ENCODE measurements at places on chromosomes 2 and 18. TPM values are rescaled to one million over a fixed set of nuclear protein-coding genes. Genes with fewer than 3 reads are reported as not detected.

SNORC gene
- total RNA-seq = 2.6 TPM

DCC gene
- total RNA-seq = 0.41 TPM

LAMA1 gene
- total RNA-seq = 95.4 TPM

ANO7 gene
- 1.8 TPM for total RNA-seq

REG3A gene
- not detected for total RNA-seq

ARHGAP25 gene
- total RNA-seq = 5.8 TPM

GREB1 gene
- total RNA-seq = 30.8 TPM

MAL gene
- total RNA-seq = not detected

SLC30A3 gene
- total RNA-seq = 0.56 TPM

ANTXR1 gene
- 6.7 TPM for total RNA-seq

C2orf81 gene
- 6.0 TPM for total RNA-seq

RNU2-63P gene
- not detected for total RNA-seq

ADAM23 gene
- 17.2 TPM for total RNA-seq

DOCK10 gene
- 1.5 TPM for total RNA-seq

TEX44 gene
- total RNA-seq = not detected

CDH7 gene
- 2.7 TPM for total RNA-seq

CYP20A1 gene
- 17.8 TPM for total RNA-seq

CAPN13 gene
- not detected for total RNA-seq

DSEL gene
- 7.1 TPM for total RNA-seq

C2orf15 gene
- total RNA-seq = 5.6 TPM

NR4A2 gene
- 0.56 TPM for total RNA-seq

ACOXL gene
- total RNA-seq = 2.9 TPM

DLX2 gene
- 0.19 TPM for total RNA-seq

DAPL1 gene
- not detected for total RNA-seq

TUBB8B gene
- 0.36 TPM for total RNA-seq

RAB27B gene
- 0.43 TPM for total RNA-seq

CKAP2L gene
- 28.2 TPM for total RNA-seq

EGR4 gene
- not detected for total RNA-seq

IL1R2 gene
- not detected for total RNA-seq

RMND5A gene
- 74.5 TPM for total RNA-seq

PARD3B gene
- 2.0 TPM for total RNA-seq

ADRA2B gene
- 3.0 TPM for total RNA-seq

IL1RL1 gene
- total RNA-seq = not detected
